ENCODE measurements at places on chromosomes 12 and 14.

DNA sequence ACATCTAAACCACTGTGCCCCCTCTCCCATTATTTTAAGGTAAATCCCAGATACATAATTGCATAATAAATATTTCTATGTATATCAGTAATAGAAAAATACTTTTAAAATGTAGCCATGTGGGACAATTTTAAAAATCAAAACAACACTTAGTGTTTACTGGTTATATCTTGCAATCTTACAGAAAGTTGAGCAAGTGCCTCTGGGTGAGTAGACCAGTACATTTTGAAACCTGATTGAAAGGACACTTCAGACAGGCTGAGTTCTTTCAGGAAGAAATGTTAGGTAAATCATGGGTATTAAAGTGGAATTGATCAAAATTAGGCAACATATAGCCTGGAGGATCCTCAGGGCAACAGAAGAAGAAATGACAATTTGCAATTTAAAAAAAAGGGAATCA is 7.2 kb downstream of the SLC38A4 start:
- DNase-seq = no peak

- DNase-seq = no peak
These were observed 5.6 kb downstream of the TMED10 start for GRCh38 chr14:75170772-75171171.

- DNase-seq = no peak
These were observed 114.9 kb downstream of the KIF26A start for GRCh38 chr14:104253223-104253822.

DNA sequence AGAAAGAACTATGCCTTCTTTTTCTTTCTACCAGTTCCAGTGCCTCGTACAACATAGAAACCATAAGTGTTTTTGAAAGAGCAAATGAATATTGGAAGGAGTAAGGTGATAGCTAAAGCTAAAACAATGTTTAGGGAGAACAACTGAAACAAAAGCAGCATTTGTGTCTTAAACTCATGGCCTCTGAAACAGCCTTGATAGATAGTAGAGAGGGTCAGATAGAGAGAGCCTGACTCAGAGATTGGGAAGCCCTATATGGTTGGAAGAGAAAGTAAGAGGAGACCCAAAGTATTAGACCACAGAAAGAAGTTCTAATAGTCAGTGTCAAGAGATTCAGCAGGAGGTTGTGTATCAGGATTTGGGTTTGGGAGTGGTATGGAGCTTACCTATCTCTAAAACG is 79.6 kb upstream of the IFNG-AS1 start:
- DNase-seq = no peak

GRCh38 chr12:48866052-48866711 is 512 bp upstream of the RND1 start:
- DNase-seq = no peak

GRCh38 chr12:57852200-57852599 is 5.7 kb upstream of the CTDSP2 start:
- DNase-seq = no peak

DNA sequence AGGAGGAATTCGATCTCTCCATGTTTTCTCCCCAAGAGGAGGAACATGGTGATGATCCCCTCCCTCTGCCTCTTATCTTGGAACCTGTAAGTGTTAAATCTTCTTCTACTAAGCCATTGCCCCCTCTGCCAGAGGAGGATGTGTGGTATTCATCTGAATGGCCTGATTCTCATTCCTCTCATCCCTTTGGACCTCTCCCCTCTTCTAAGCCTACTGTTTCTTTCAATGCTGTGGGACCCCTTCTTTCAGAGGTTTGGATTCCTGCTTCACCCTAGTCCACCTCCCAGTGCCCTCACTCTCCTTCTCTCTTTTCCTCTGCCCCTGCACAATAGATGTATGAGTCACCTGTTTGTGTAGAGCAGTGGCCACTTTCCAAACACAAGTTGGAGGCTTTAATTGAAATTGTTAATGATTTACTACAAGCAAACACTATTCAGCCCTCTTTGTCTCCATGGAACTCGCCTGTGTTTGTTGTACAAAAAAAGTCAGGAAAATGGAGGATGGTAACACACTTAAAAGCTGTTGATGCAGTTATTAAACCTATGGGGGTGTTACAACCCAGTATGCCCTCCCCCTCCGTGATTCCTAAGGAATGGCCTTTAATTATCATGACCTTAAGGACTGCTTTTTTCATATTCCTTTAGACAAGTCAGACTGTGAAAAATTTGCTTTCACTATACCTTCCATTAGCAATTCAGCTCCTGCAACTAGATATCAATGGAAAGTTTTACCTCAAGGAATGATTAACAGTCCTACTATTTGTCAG is 192.1 kb upstream of the ALG10B start:
- DNase-seq = no peak

- DNase-seq = no peak
These were observed 379.5 kb downstream of the LRFN5 start for GRCh38 chr14:41986083-41986645.

GRCh38 chr12:29726321-29726692 is 57.4 kb downstream of the TMTC1 start:
- no peak for DNase-seq

GRCh38 chr12:99334285-99335056 is 313.1 kb upstream of the GARIN6 start:
- DNase-seq = no peak

- DNase-seq = no peak
These were observed 12.4 kb upstream of the SLC6A15 start for GRCh38 chr12:84924981-84925380.

GRCh38 chr12:50088577-50089335 is 3.6 kb downstream of the SMARCD1 start:
- DNase-seq = peak; percentile 3

- no peak for DNase-seq
These were observed 15.7 kb upstream of the ACOT1 start for GRCh38 chr14:73521229-73521628.

DNA sequence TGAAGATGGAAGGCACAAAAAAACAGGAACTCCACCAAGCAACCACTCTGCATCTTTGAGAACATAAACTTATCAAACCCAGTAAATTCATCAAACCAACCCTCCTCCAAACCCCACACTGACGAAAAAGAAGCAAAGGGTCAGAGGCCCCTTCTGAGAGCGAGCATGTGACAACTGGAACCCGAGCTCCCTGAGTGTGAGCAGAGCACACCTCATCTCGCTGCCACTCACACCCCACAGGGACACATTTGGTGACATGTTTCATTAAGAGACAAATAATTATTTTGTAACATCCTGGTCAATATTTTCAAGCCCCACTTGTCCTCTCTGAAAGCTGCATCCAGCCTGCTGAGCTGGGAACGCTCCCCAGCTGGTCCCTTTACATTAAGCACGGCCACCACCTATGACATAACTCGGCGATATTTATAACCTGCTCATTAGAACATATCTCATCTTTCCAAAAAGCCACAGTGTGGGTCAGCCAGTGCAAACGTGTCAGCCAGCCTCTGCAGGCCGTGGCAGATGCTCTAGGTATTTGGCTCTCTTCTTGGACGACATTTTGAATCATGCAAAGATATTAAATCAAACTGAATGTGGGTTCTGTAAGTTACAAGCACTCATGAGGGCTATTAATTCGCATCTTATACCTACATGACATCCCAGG is 120.1 kb downstream of the TTC7B start:
- DNase-seq = no peak

DNA sequence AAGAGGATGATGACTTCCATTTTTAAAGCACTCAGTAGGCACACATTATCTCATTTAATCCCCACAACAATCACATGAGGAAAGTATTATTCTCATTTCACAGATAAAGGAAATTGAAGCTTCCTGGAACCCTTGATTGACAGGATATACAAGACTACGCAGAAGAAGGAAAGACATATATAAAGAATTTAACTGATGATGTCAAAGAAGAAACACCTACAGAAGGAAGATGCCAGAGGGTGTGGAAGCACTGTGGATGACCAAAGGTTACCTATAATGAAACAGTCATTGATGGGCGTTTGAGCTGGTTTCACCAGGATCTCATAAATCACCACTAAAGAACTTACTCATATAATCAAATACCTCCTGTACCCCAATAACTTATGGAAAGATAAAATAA is 197.4 kb downstream of the SLC25A21 start:
- DNase-seq = no peak
